ENCODE measurements at places on chromosomes 5 and 9.

- DNase-seq = peak; percentile 77
Observed at GRCh38 chr5:147892696-147893296, 13.5 kb downstream of the C5orf46 start.

- DNase-seq = no peak
Observed at GRCh38 chr5:96649681-96650540, 12.3 kb upstream of the CAST start.

DNA sequence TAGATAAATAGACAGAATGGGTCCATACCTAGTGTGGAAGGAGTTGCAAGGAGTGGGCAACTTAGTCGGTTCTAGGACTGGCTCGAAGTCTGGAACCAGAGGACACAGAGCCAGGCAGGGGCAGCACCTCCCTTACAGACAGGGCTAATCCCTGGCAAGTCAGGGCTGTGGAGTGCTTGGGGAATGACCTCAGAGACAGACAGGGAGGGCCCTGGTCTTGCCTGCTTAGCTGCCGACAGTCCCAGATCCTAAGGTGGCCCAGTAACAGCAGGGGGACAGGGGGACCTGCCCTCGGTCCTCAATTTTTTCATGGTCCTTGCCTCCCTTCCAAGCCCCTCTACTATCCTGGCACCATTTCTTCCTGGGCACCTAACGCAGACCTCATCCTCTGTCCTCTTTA, 222.4 kb upstream of the TNC start:
- DNase-seq = peak; percentile 49

- no peak for DNase-seq
Observed at GRCh38 chr9:122366074-122366660, 4.7 kb upstream of the PTGS1 start.

- no peak for DNase-seq
Observed at GRCh38 chr9:132591244-132591643, 8.8 kb downstream of the BARHL1 start.

GRCh38 chr5:164235300-164235891, 730.0 kb downstream of the MAT2B start:
- no peak for DNase-seq
